ENCODE measurements at places on chromosomes 16 and 17. TPM values are rescaled to one million over a fixed set of nuclear protein-coding genes. Genes with fewer than 3 reads are reported as not detected.

GRCh38 chr17:1186923-1187771 is 7.4 kb upstream of the ABR start:
- DNase-seq: peak; percentile 91

Gene SMIM36
- not detected for total RNA-seq

DNA sequence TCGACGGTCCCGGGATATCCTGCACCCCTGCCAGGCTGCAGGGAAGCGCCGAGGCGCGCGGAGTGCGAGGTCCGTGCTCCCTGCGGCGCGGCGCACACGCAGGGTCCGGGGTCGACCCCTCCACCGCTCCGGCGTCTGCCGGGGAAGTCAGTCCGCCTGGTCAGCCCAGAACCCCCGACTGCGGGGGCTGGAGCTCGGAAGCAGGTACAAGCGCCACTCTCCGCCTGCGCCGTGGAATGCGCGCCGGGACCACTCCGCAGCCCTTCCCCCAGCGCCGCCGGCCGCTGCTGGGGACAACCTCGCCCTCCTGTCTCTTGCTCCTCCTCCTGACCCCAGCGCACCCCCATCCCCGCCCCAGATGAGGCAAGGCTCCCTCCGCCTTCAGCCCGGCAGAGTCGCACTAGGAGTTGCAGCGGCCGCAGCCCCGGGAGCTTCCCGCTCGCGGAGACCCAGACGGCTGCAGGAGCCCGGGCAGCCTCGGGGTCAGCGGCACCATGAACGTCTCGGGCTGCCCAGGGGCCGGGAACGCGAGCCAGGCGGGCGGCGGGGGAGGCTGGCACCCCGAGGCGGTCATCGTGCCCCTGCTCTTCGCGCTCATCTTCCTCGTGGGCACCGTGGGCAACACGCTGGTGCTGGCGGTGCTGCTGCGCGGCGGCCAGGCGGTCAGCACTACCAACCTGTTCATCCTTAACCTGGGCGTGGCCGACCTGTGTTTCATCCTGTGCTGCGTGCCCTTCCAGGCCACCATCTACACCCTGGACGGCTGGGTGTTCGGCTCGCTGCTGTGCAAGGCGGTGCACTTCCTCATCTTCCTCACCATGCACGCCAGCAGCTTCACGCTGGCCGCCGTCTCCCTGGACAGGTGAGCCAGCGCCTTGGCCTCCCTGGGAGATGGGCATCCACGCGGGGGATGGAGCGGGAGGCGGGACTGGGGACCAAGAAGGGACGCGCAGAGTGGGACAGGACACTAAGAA is at the start of gene GALR2:
GALR2 (plus strand) TSS at position 392 of the 974 bp plus-strand sequence; CDS start at position 495, 103 bp downstream.
- no peak for DNase-seq

- no peak for DNase-seq
These were observed 9.5 kb downstream of the HSD17B2 start for GRCh38 chr16:82044585-82044911.

DNA sequence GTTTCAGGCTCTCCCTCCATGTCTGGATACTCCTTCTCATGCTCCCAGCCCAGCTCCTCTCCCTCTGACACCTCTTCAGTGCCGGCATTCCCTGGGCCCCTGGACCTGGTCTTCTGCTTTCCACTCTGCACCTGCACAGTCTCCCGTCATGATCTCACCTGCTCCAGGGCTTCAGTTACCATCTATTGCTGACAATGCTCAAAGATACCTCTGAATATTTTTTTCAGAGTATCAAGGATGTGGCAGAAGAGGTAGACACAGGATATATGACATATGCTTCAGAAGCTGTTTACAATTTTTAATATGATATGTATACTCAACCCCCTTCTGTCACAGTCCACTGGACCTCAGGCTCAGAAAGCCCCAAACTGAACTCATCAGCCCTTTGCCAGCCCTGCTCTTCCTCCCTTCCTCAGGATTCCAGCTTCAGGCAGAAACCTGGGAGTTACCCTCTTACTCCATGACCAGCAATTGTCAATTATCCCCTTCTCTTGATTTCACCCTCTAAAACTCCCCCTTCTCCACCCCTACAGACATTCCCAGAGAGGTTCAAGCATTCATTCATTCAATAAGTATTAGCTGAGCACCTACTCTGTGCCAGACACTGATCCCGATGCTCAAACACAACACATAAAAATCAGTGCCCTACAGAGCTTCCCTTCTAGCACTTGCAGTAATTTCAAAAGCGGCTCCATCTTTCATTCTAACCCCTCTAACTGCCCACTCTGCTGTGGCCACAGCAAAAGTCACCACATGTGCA is 7.8 kb upstream of the MLLT6 start:
- no peak for DNase-seq

- peak; percentile 70 for DNase-seq
These were observed 2.5 kb upstream of the ATP6V0C start for GRCh38 chr16:2511128-2511800.
